ENCODE measurements at places on chromosomes 7 and 10.

- peak; percentile 62 for DNase-seq
Measured at GRCh38 chr10:51700228-51700817, 928 bp upstream of the CSTF2T start.

DNA sequence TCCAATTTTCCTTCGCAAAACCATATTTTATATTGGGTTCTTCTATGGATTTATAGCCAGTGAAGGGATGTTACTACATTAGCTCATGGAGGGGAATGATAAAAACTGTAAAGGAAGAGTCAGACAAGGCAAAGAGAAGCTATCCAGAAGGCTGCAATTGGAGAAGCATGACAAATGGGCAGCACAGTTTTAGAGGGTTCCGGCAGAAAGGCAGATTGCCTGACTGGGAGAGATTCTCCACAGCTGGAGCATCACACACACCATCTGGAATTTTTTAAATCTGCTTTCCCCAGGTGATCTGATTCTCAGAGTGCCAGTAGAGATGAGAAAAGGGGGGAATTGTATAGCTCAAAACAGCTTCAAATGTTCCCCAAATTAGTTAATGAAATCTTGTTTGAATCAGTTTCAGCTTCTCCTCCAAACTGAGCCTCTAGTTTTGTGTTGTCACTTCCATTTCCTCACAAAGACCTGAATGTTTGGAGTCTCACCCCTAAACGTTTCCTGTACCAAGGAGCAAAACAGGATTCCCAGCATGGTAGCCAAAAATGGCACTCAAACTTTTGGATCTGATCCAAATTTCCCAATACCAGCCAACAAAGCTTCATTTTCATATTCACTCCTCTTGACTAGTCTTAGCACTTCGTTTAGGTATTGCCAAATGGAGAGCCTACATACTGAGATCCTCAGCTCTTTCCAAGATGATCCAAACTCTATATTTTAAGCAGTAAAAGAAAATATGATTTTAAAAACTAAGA lies 177.5 kb downstream of the HPSE2 start:
- no peak for DNase-seq

DNA sequence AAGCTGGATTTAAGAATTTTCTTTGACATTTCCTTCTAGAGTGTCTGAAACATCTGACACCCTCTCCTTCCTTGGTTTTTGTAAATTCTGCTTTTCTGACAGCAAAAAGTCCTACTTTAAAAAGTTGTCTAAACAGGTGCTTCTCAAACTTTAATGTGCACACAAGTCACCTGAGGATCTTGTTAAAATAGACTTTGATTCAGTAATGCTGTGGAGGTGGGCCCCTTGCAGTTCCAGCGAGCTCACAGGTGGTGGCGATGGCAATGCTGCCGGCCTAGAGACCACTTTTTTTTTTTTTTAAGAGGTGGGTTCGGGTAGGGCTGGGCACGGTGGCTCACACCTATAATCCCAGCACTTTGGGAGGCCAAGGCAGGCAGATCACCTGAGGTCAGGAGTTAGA lies 77.1 kb downstream of the ABCC2 start:
- DNase-seq, result no peak

DNA sequence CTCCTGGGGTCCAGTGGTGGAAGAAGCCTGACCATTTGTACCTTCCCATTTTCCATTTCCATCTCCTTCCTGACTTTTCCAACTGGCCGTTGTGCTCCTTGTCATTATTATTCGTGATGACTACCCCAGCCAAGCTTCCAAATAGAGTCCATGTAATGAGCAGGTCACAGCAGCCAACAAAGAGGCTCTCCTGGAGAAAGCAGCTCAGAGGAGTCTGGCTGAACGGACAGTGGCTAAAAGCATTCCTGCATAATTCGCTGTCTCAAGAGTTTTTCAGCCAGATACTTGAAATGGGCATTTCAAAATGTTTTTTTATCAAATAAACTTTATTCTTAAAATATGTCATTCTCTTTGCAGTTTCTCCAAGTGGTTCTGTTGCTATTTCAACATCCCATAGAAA lies 458.6 kb downstream of the INHBA start:
- no peak for DNase-seq

DNA sequence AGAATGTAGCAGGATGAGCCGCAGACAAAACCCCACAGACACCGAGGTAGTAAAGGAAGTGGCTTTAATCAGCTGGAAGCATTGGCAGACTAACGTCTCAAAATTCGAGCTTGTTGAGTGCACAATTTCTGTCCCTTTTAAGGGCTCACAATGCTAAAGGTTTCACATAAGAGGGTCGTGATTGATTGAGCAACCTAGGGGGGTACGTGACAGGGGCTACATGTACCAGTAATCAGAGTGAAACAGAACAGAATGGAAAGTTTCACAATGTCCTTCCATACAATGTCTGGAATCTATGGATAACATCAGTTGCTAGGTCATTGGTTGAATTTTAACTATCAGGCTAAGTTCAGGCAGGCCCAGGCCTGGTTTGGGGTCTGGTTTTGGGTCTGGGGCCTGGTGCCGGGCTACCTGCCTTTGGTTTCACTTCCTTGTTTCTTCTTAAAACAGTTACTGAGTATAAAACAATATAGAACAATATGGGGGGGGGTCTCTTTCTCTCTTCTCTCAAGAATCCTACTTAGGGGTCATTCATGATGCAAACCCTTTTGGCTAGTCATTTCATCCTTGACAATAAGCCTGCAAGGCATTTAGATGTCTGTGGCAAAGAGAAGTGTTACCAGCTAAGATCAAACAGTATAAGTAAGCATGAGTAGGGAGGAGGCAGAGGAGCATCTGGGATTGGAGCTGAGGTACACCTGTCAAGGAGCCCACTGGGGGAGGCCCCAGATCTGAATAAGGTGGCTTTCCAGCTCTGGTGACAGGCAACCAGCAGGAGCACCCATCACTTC lies 364.1 kb downstream of the TNS3 start:
- DNase-seq, result no peak

DNA sequence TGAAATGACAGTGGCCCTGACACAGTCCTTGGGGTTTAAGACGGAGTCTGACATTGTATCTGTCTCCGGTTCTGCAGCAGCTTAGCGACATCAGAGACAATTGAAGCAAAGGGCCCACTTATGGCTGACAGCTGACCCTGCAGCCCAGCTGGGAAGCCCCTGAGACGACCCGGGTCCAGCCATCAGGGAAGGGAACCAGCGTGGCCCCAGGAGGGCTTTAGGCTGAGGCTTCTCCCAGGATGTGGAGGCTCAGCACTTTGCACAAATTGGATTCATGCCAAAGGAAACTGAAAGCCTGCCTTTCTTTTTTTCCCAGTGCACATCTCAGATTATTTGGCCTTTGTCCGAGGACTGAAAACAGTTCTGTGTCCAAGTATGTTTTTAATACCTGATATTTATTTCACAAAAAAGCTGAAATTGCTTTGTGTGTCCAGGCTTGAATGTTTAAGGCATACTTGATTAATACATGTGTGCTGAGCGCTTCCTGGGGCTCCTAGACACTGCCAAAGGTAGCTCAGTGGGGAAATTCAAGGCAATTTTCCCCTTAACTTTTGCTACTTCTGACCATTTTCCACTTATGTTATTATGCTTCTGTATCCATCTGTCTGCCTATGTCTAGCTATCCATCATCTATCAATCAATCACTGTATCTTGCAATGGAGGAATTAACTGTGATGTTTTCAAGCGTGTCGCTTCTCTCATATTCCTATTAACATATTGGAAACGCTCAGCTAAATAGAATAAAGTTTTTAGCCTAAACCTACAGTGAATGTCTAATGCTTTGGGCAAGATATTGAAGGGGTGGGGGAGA lies 34.8 kb downstream of the KLF6 start:
- DNase-seq, result no peak

DNA sequence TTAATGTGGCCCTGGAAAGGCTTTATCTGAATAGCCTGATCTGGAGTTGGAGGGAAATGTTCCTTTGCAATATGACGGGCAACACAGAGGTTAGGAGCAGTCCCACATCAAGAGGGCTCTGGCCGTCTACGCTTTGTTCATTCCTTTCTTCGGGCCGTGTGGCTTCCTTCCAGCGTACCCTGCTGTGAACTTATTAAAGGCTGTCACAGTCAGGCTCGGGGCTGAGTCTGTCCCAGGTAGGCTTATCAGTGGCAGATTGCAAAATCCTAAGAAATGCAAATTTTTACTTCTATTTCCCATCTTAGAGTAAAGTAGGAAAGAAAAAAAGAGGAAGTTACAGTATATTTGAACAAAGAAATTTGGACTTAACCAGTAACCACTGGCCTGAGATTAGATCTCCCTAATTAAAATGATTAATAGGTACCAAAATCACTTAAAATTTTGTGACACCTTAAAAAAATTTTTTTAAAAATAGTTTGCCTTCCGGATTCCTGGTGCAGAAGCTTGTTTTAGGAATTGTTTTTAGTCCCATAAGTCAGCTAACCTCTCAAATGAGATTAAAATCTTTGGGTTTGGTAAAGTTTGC lies 453.1 kb upstream of the MKI67 start:
- no peak for DNase-seq

GRCh38 chr7:82430500-82431465 lies 12.8 kb downstream of the CACNA2D1 start:
- DNase-seq, result no peak

DNA sequence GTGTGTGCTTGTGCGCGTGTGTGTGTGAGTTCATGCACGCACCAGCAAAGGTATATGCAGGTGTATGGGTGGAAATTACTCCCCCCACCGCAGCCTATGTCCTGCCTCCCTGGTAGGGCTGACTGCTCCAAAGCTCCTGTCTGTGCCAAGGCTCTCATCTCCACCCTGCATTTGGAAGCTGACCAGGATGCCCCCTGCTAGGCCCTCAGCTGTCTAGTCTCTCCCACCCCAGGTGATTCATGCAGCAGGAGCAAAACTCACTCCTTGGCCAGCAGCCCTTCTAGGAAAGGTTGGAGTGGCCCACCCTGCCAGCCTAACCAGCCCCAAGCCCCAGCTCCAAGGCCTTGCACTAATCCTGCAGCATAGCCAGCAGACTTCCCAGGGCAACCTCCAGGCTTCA lies 148.4 kb downstream of the GRID1 start:
- DNase-seq, result no peak

- DNase-seq, result peak; percentile 43
Measured at GRCh38 chr10:3897156-3897555, 112.1 kb upstream of the KLF6 start.

GRCh38 chr7:139725077-139725476 lies 52.7 kb downstream of the HIPK2 start:
- no peak for DNase-seq

DNA sequence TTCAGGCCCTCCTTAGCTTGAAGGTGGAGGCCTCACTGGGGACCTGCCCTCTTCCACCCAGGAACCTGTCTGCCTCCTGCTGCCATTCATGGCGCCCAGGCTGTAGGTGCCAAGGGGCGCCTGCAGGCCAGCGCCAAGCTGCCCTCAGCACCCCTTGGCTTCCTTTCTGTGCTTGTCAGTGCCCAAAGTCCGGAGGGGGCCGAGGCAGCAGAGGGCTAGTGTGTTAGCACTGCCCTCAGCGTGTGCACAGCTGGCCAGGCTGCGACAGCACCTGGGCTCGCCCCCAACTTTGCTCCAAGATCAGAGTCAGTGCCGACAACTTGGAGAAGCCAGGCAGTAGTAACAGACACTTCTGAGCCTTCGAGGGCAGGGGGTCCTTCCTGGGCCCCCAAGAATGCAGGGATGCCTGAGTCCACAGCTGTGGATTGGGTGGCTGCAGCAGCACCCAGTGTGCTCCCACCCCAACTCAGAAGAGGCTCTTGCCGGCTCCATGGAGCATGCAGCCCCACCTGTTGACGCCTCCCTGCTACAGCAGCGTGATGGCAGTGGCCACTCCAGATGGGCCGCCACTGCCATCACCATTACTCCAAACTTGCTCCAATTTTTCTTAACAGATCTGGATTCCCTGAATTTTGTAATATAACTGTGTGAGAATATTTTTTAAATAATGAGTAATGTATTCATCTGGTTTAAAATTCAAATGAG lies 41.7 kb downstream of the CACUL1 start:
- no peak for DNase-seq

- DNase-seq, result peak; percentile 64
Measured at GRCh38 chr7:13198036-13198435, 510.6 kb downstream of the ARL4A start.

DNA sequence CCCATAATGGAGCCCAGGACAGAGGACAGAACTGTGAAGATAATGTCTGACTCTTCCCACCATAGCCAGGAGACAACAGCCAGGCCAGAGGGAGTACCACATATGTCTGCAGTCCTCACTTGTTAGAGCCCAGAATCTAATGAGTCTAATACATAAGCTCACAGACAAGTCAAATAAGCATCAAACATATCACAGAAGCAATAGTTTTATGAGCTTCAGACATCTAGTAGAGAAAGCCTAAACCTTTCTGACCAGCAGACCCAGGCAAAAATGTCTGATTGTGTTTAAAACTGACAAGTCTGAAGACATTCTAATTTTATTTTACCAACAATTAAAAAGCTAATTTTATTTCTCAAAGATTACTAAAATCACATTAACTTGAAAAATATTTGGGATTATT lies 75.5 kb downstream of the MAPK8 start:
- DNase-seq, result no peak

DNA sequence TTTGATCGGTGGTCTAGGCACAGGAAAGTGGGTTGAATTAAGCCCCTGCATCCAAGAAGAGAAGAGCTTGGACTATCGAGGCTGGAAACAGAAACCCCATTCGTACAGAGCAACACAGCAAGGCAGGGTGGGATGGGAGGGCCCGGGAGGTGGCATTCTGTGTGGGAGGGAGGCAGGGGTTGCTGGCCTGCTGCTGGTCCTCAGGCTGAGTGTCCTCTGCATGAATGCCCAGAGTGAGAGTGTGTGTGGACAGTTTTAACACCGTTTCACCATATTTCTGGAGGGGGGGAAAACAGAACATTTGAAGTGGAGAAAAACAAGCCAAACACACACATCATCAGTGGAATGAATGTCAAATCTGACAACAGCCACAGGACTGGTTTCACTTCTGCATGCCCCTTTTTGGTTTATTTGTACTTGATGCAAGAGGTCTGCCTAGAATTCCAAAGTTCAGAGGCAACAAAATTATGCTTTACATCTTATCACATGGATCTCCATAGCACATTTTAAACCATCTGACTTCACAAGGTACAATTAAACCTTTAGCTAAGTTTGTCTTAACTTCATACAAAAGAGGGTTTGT lies 11.1 kb upstream of the ENO4 start:
- DNase-seq, result no peak

GRCh38 chr10:88110822-88111221 lies 247.4 kb downstream of the PTEN start:
- no peak for DNase-seq

DNA sequence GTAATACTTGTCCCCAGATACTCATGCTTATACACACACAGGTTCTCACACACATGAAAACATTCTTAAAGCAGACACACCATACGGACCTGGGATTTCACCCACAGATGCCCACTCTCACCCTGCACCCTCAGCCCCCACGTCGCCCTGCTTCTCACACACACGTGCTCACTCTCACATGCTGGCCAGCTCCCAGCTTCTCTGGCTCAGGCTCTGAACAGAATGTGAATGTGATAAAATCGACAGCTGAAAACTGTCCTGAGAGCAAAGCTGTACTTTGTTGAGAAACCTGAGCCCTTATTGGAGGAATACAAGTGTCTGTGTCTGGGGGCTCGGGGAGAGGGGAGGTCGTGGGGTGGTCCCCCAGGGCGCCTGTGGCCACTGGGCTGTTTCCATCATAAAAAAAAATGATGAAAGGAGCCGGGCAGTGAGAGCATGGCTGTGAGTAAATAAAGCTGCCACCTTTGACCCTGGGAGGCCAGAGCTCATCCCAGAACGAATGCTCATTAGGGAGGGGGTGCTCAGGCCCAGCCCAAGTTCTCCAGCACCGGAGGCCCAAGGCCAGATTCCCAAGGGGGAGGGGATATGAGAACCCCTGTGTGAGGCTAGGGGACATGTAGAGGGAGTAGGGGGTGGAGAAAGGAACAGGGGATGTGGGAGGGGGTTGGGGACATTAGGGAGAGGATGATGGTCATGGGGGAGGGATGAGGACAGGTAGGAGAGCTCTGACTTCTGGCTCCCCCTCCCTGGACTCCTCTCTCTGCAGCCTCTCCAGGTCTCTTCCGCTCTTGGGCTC lies 18.1 kb upstream of the TLX1 start:
- no peak for DNase-seq
